CD4-positive, alpha-beta T cell treated with Interleukin-21 for 1 hour (primary cell): ENCODE measurements at places on chromosomes 4 and X.

DNA sequence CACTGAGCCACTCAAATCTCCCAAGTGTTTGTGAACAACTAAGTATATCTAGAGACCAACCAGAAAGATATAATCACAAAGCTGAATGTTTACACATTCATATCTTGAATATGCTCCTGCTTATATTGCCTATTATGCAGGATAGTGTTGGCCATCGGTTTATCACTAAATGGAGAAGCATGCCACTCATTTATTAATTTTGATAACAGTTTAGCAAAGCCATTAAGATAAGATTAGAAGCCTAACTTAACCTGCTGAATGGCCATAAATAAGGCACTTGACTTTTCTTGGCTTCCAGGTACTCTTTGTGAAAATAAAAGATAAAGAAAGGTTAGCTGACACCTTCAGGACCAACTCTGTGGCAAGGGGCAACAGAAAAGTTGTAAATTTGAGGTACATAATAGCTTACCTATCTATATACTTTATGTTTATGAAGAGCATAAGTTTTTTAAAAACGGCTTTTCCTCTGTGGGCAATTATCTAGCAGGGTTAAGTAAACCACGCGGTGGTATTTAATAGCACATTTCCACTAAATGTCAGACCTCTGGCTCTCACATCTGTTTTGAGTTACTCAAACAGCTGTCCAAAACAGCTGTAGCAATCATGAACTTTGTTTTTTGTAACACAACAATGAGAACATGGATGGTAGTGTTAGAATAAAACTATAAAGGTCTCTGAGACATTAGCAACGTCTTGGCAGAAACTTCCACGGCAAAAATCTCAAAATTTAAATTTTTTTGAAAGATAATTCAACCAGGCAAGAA lies 58.8 kb upstream of the FTHL17 start:
- no peak for DNase-seq

- peak; percentile 34 for DNase-seq
These were observed 74.4 kb downstream of the NFKB1 start for GRCh38 chr4:102575369-102576129.

GRCh38 chrX:10165580-10166247 lies 8.9 kb downstream of the CLCN4 start:
- DNase-seq: no peak

DNA sequence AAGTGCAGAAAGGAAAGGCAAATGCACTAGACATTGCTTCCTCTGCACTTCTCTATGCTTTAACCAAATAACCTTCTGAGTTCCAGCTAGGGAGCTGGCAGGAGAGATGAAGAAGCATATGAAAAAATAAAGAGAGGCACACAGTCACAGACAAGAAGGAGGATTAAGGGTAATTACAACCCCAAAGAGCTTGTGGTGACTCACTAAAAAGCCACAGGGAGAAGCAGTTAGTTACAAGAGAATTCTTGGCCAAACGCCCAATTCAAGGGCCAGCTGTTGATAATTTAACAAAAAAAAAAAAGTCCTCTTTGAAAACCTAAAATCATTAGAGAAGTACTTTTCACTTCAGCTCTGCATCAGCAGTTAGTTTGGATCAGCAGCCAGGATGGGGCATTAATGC lies 478.0 kb downstream of the KCNIP4 start:
- DNase-seq: no peak

DNA sequence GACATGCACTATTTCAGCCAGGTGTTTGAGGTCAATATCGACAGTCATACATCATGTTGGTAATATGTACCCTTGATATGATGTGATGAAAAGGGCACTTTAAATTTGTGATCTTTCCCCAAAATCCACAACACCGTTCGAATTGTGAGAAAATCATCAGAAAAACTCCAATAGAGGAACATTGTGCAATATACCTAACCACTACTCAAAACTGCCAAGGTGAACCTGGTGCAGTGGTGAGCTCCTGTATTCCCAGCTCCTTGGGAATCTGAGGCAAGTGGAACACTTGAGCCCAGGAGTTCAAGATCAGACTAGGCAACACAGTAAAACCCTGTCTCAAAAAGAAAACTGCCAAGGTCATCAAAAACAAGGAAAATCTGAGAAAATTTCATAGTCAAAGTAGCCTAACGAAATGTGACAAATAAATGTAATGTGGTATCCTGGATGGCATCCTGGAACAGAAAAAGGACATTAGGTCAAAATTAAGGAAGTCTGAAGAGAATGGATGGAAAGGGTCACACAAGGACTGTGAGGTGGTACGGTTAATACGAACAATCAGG lies 55.6 kb upstream of the LSM6 start:
- no peak for DNase-seq
